Activated CD8-positive, alpha-beta memory T cell treated with anti-CD3 and anti-CD28 coated beads, Interleukin-2, amount 50 U/mL, for 48 hours (primary cell): ENCODE measurements at places on chromosomes 13 and 19.

DNA sequence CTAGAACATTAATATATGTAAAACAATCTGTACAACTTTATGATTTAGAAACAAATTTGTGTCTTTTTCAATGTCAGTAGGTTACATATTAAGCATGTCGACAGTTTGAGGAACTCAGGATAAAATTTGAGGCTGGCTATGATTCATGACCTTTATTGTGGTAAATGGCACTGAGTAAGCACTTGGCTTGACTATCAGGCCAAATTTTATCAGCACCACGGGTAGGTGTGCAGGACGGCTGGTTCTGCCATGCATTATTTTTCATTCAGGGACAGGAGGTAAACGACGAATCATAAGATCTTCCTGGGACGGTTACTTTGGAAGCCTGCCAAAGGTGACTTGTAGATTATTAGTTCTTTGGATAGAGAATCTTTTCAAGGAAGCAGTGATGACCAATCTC, 19.9 kb upstream of the CYP4F8 start:
- DNase-seq, result no peak

GRCh38 chr13:29858667-29859066, 8.2 kb upstream of the UBL3 start:
- no peak for DNase-seq

GRCh38 chr13:42109957-42110356, 61.5 kb downstream of the DGKH start:
- no peak for DNase-seq

DNA sequence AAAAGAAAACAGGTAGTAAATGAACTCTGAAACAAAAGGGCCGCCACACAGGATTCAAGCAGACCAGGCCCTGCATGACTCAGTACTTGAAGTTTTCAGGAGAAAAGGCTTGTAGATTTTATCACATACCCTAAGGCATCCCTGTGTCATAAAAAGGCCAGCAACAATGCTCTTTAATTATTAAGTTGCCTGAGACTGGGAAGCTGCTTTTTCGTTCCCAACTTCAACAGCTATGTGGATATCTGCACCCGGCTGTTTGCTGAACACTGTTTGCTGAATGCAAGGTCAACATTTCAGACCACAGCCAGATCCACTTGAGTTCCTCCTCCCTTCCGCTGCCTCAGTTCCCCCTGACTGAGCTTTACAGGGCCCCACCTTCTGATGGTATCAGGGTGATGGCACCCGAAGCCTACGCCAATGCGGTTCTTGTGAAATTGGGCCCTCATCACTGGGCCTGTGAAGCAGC, 6.1 kb upstream of the ECH1 start:
- DNase-seq, result no peak

GRCh38 chr19:33175886-33176669, 18.1 kb upstream of the LRP3 start:
- peak; percentile 59 for DNase-seq

GRCh38 chr13:25771641-25772478, 280.0 kb downstream of the SHISA2 start:
- DNase-seq, result no peak

GRCh38 chr19:28305513-28305912, 907.4 kb downstream of the UQCRFS1 start:
- no peak for DNase-seq

DNA sequence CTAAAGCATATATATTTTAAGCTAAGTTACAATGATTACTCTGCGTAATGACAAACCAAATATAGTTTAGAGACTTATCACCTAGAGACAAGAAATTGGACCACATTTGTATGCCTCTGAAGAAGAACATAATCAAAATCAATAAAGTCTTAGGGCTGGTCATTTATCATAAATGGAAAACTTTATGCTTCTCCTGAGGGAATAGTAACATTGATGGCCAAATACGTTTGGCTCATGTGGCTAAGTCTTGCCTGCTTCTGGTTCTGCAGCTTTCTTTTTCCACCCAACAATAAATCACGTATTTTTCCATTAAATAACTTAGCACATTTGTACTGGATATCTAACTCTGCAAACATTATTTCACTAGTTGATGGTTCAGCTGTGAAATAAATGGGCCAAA, 458.4 kb downstream of the SLITRK1 start:
- no peak for DNase-seq

DNA sequence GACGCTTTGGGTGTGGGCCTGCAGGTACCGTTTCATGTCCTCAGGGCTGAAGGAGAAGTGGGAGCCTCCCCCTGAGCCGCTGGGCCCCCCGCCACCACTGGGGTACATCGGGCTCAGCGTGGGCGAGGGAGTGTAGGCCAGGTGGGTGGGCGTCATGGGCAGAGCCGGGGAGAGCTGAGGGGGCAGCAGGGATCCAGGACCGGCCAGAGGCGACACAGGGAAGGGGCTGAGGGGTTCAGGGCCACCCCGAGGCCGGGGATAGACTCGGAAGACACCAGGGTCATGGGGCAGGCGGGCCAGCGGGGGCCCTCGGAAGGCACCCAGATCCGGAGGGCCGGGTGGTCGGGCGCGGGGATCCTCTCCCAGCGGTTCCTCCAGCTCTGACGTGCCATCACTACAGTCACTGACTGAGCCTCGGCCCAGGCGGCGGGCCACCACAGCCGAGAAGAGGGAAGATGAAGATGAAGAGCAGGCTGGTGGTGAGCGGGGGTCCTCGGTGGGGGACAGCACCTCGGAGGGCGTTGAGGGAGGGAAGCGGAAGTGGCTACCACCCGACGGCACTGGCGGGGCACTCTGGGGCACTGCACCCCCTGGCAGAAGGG, 5.7 kb downstream of the ERF start:
- no peak for DNase-seq

GRCh38 chr13:111925146-111925875, 141.6 kb upstream of the SOX1 start:
- DNase-seq, result no peak

DNA sequence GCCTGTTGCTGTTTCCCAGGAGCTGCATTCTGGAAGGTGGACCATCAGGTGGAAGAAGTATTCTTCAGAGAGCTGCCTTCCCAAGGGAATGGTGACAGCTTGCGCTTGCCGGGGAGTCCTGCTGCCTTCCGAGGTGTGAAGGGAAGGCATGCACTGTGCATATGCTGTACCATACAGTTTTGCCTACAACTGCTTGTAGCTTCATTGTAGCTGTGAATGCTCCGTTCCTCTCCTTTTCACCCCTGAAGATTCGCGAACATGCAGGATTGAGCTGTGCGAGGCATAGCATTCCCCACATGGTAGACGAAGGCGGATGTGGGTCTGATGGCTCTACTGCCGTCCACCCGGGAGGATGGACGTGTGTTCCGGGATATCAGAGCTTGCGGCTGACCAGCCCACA, 243.2 kb upstream of the TSHZ3 start:
- DNase-seq, result no peak

DNA sequence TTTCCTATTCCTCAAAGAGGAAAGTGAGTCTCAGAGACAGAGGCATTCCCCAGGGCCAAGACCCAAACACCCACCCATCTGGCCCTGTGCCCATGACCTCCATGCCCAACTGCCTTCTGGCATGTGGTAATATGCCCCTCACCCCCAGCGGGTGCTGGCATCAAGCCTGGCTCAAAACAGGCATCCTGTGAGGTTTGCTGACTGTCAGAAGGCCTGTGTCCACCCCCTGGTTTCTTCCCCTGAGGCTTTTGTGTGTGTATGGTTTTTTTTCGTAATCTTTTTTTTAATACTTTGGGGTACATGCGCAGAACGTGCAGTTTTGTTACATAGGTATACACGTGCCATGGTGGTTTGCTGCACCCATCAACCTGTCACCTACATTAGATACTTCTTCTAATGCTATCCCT, 7.6 kb upstream of the KANK2 start:
- DNase-seq, result no peak

- DNase-seq, result no peak
These were observed 520.1 kb upstream of the PCDH20 start for GRCh38 chr13:61935710-61936109.

GRCh38 chr19:50759886-50760285, 10.4 kb upstream of the GPR32 start:
- no peak for DNase-seq
